ENCODE measurements at places on chromosomes 6 and 20.

DNA sequence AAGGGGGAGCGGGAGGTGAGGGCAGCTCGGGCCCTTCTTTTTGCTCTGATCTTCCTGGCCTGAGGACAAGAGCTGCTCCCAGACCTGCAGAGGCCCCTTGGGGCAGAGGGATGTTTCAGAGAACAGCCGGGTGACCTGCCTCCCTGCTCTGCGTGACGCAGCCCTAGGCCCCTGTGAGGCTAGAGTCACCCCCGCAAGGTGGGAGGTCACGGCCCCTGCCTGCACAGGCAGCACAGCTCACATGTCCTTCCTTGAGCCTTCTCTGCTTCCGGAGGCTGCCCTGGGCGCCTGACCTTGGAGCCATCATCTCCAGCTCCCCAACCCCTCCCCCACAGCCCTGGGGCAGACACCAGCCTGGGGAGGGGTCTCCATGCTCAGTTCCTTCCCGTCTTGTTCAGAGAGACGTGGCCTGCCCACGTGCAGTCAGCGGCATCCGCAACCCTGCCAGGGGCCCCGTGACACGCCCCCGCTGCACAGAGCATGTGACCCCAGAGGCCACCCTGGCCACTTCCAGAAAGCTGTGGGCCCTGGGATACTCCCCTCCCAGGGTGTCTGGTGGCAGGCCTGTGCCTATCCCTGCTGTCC, at the start of gene BIRC7:
TSS of gene BIRC7 (plus strand) at position 507 of the 585 bp plus-strand sequence. CDS start 192 bp downstream, outside the sequence.
- no peak for DNase-seq

DNA sequence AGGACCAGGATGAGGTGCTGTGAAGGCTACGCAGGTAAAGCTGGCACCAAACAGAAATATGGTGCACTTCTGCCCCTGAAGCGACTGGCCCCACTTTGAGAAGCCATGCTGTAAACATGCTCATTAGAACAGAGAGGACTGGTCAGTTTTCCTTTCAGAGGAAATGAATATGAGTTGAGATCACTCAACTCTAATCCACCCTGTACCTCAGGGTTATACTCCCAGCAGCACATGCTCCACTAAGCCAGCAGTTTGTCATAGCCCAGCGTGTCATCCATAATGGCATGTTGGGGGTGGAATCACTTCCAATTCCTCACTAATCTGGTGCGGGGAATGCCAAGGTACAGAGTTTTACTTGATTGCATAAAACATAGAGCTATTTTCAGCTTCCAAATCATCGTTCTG, 98.1 kb downstream of the HIVEP2 start:
- DNase-seq, result peak; percentile 75

GRCh38 chr6:16067568-16067967, 61.3 kb upstream of the MYLIP start:
- no peak for DNase-seq

GRCh38 chr6:118902726-118903125, 8.8 kb downstream of the ASF1A start:
- DNase-seq, result no peak

GRCh38 chr20:53934421-53935343, 135.7 kb downstream of the BCAS1 start:
- DNase-seq, result no peak

DNA sequence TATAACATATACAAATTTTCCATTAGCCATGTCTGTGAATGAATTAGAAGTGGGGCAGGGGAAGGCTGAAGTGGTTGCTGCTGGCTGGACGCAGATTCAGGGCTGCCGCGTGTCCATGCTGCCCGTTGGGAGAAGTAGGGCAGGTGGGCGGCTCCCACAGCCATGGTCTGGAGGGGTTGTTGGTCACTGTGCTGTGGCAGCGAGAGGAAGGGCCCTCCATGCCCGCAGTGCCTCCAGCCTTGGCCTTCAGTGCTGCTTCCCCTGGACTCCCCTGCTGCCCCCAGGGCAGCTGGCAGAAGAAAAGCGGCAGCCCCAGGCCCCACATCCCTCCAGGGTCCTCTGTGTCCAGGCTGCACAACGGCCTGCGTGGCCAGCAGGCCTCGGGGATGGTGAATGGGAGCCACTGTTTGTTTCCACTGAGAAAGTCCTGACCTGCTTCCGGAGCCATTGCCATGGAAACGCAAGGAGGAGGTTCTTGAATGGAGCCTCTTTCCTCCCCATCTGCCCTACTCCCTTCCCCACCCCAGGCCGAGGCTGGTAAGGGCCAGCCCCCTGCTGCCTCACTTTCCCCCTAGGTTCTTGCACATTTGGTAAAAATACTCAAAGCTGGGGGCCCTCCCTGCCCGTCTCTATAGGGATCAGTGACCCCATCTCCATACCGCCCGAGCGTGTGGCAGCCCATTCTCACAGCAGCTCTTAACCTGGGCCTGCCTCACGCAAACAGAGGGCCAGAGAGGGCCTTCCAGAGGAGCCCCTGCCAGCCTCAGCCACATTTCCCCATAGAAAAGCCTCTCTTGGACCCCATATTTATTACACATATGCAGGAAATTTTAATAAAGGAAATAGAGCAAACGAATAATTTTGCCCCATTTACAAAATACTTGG, 113.3 kb downstream of the SASH1 start:
- no peak for DNase-seq

DNA sequence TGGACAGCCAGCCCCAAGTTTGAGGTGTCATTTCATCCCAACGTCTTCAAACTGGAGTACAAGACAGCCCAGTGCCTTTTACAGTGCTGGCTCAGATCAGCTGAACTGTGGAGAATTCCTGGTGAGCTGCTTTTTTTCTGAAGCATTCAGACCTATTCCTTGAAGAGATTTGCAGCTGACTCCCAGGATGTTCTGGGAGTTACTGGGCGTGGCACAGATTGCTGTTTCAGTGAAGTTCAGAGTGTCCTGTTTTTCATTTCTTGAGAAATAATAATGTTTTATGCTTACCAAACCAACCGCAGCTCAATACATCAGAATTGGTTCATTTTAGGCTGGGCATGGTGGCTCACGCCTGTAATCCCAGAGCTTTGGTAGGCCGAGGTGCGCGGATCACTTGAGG, 33.4 kb upstream of the SRPK1 start:
- no peak for DNase-seq

- no peak for DNase-seq
These were observed 99.7 kb upstream of the KCNK16 start for GRCh38 chr6:39422238-39422637.

- DNase-seq, result no peak
These were observed 414.9 kb downstream of the KIF16B start for GRCh38 chr20:16158090-16158975.

DNA sequence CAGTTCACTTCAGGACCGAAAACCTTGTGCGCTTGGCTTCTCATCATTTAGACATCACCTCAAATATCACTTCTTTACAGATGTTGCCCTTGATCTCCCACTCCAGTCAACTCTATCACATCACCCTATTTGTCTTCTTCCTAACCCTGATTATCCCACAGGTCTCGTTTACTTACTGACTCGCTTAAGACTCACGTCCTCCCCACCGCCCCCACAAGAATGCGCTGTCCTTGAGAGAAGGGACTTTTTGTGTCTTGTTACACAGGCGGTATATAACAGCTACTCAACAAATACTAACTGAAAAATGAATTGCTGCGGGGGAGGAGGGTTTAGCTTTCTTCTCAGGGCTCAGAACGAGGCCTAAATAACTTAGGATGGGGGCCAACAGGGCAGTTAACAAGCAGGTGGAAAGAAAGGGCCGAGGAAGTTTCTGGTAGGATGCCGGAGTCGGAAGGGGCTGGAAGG, 527 bp downstream of the TOMM34 start:
- DNase-seq, result peak; percentile 20

GRCh38 chr6:107045826-107046675, 18.1 kb downstream of the MTRES1 start:
- DNase-seq, result no peak

GRCh38 chr6:105331927-105332326, 71.0 kb downstream of the PREP start:
- DNase-seq, result no peak

DNA sequence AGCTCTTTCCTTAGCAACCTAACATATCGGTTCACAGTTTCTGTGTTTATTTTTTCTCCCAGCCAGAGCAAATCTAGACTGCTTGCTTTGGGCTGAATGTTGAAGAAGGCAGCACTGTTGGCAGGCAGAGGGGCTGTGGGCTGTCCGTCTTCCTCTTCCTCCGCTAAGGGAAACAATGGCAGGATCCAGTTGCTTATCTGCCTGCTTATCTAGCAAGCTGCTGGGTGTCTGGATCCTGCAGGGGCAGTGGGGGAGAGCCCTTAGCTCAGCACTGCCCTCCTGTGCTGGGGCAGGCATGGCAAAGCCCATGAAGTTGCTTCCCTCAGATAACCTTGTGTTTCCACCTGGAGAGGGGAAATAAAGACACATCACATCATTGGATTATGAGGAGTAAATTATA, 92.7 kb upstream of the CD93 start:
- no peak for DNase-seq

- no peak for DNase-seq
These were observed 268.7 kb downstream of the CD83 start for GRCh38 chr6:14386263-14386662.

- DNase-seq, result no peak
These were observed 300.1 kb downstream of the GMDS start for GRCh38 chr6:1945235-1945832.

- DNase-seq, result peak; percentile 76
These were observed 144.2 kb downstream of the MYO6 start for GRCh38 chr6:75893058-75893775.

DNA sequence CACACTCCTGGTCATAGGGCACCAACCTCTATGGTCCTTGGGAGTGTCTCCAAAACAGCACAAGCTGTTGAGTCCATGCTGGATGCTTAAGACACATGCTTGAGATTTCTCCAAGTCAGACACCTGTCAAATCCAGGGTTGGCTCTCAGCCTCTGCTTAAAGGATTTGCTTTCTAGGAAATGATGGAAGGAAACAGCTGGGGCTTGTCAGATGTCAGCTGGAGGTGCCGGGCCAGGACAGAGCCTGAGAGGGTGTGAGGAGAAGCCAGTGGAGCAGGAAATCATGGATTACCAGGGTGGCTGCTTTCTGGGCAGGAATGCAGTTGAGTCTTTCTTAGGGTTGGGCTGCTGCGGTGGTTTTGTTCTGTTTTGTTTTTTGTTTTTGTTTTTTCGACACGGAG, 83.0 kb upstream of the FAM184A start:
- no peak for DNase-seq

- DNase-seq, result no peak
These were observed 286.9 kb downstream of the PTPRK start for GRCh38 chr6:128233531-128233930.

GRCh38 chr20:652615-653109, 338 bp downstream of the SRXN1 start:
- no peak for DNase-seq

- no peak for DNase-seq
These were observed 79.3 kb downstream of the VGLL2 start for GRCh38 chr6:117344444-117345291.

- no peak for DNase-seq
These were observed 9.9 kb upstream of the NCOA5 start for GRCh38 chr20:46099491-46100287.

DNA sequence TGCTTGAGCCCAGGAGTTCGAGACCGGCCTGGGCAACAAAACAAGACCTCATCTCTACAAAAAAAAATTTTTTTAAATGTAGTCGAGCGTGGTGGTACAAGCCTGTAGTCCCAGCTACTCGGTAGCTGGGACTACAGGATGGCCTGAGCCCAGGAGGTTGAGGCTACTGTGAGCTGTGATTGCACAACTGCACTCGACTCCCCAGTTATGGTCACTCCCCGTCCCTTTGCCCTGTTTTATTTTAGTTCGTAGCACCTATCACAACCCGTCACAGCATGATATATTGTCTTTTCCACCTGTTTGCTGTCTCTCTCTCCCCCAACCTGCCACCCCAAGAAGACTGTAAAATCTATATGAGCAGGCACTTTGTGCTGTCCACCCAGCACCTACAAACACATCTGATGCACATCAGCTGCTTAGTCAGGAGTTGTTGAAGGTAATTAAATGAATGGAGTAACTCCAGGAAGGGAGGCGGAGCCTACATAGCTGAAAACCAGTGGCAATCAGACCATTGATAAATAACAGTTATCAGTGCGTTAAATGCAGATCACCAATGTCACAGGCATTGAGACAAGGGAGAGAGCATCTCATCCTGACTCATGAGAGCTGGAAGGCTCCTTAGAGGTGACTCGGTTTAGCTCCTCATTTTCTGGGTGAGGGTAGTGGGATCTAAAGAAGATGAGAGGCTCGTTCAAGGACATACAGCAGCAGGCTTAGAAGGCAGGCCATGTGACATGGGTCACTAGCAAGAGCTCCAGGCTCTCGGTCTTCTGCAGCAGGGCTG, 14.4 kb upstream of the XRN2 start:
- no peak for DNase-seq

DNA sequence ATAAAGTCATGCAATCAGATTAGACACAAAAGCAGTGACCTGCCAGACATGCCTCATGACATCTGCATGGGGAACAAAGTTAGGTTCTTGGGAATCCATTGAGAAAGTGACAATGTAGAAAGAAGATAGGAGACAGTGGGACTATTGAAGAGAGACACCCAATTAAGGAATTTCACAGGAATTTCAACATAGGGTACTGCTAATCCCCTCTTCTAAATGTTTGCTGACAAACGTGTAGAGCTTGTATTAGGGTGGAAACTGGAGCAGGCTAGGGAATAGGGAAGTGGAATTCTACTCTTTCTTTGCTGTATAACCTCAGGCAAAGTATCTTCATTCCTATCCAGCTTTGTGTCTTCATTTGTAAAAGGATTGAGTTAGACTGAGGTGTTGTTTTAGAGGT, 409.4 kb upstream of the SASH1 start:
- DNase-seq, result no peak

- DNase-seq, result no peak
These were observed 432.6 kb downstream of the MMUT start for GRCh38 chr6:49030251-49031020.

- no peak for DNase-seq
These were observed 1.6 kb downstream of the SMPDL3A start for GRCh38 chr6:122790423-122791309.

DNA sequence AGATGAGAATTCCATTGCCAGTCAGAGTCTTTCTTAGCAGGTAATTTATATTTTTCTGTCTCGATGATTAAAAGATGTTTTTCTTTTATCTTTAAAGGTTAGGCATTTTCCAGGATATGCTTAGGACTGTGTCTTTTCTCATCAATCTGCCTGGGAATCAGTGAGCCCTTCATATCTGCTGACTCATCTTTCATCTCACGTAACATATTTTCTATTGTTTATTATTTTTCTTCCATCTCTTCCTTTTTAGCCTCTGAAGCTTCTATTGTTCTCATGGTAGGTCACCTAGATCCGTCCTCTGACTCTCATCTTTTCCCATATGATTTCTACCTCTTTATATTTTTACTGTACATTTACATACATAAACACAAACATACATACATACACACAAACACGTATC, 8.7 kb downstream of the CCDC28A start:
- DNase-seq, result no peak

GRCh38 chr20:60642541-60642940, 609.5 kb upstream of the CDH4 start:
- DNase-seq, result no peak

- DNase-seq, result no peak
These were observed 62.5 kb downstream of the CNKSR3 start for GRCh38 chr6:154447954-154448353.

Measured in fibroblast of the conjunctiva (primary cell).